ENCODE measurements at places on chromosomes 4 and X.

DNA sequence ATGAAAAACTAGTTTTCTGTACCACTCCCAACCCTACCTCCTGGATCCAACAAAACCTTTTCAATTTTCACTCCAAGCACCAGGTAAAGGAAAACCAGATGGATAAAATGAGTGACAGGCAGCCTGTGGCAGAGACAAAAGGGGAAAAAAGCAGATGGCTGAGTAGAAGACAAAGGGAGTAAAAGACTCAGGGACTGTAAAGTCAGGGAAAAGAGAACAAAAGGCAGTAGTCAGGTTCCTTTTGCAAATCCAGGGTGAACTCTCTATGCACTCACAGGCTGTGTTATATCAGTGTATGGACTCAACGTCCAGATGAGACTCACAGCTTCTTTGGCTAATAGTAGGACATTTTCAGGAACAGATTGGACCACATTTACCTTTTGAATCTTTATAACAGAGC, 54.2 kb downstream of the QRFPR start:
- DNase-seq: no peak

- no peak for DNase-seq
These were observed 10.4 kb downstream of the PAQR3 start for GRCh38 chr4:78928835-78929234.

DNA sequence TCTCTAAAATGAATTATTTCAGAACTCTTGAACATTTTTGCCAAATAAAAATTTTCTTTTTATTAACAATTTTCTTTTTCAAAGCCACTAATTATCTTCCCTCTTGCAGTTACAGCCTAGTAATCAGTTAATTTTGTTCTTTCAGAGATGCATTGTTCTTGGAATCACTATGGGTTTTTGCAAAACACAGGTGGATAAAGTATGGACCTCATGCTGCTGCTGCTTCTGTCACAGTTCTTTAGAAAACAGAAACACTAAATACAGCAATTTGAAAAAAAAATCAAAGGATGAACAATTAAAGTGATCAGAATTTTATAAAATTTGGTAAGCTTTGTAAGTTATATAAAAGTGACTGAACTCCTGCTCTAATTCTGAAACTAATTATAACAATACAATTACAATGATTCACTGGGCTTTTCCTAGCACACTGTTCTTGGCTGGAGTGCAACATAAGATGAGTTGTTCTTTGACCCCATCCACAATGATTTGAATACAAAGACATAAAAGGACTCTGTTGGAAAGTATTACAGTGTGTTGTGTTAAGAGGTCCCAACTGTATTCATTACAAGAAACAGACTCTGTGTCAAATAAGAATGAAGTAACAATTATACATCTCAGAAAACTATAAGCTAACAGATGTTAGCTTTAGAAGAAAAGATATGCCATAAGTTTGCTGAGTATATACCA, 59.4 kb upstream of the GK2 start:
- no peak for DNase-seq

GRCh38 chr4:25065932-25066590, 35.3 kb upstream of the LGI2 start:
- DNase-seq: no peak

GRCh38 chr4:106032851-106033286, 137.6 kb downstream of the NPNT start:
- DNase-seq: no peak

All from stimulated activated CD8-positive, alpha-beta memory T cell treated with anti-CD3 and anti-CD28 coated beads, Interleukin-4, amount 100 ng/mL, for 4 hours (primary cell).